ENCODE measurements at places on chromosomes 5 and 9.

- no peak for DNase-seq
Observed at GRCh38 chr5:142531977-142532780, 153.7 kb downstream of the FGF1 start.

GRCh38 chr9:89495824-89496560, 1.9 kb downstream of the SEMA4D start:
- no peak for DNase-seq

DNA sequence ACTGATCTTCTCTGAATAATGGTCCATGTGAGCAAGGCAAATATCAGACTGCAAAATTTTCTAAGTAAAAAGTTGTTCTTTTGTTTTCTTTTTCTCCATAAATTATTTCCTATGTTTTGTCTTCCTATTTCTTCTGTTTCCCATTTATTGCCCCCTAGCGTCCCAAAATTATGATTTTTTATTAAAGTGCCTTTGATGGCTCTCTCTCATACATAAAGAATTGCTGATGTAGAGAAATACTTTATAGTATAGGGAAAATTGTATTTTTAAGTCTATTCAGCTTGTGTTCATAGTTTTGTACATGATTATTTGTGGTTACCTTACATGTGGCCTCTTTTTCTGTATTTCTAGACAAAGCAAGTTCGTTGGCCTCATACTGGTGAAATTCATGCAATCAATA, 1031.2 kb downstream of the EFNA5 start:
- DNase-seq, result no peak

DNA sequence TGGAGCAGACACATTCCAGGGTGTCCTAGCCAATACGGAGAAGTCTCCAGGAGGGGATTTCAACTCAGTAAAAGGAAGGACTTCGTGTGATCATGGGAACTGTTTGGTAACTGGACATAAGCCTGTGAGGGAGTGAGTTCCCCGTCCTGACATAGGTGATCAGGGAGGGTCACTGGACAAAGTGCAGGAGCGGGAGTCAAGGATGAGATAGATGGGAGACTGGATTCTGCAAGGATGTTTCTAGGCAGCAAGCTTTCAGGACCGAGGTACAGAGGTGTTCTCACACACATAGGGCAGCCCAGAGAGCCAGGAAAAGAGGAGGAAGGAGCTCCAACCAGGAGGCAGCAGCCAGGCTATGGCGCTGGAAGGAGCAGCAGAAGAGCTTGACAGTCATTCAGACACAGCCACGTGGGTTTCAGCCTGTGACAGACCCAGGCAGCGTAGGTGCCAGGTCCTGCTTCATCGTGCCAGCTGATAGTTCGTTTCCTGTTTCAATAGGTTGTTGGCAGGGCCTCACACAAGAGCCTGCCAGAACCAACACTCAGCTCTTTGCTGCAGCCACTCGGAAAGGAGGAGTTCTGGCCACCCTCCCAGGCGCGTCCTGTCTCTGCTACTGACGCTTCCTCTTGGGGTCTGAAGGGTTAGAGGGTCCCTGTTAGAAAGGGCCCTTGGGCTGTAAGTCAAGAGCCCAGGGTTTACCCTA, 84.1 kb downstream of the AMBP start:
- DNase-seq, result peak; percentile 24

- DNase-seq, result no peak
Observed at GRCh38 chr9:102479191-102479590, 515.9 kb upstream of the CYLC2 start.

DNA sequence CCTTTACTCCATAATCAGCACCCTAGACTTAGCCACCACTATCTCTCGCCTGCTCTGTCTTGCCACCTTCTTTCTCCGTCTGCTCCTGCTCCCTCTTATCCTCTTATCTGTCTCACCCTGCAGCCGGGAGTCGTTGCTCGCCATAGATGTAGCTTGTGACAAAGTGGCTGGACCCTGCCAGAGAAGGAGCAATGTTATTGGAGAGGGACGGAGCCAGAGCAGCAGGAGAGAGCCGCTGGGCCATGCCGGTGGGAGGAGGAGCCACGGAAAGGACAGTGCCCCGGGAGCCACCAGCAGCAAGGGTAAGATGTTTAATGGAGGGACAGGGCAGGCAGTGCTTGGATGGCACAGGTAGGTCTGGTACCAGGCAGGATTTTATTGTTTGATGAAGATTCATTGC, 137.3 kb downstream of the SEC61B start:
- DNase-seq, result no peak

DNA sequence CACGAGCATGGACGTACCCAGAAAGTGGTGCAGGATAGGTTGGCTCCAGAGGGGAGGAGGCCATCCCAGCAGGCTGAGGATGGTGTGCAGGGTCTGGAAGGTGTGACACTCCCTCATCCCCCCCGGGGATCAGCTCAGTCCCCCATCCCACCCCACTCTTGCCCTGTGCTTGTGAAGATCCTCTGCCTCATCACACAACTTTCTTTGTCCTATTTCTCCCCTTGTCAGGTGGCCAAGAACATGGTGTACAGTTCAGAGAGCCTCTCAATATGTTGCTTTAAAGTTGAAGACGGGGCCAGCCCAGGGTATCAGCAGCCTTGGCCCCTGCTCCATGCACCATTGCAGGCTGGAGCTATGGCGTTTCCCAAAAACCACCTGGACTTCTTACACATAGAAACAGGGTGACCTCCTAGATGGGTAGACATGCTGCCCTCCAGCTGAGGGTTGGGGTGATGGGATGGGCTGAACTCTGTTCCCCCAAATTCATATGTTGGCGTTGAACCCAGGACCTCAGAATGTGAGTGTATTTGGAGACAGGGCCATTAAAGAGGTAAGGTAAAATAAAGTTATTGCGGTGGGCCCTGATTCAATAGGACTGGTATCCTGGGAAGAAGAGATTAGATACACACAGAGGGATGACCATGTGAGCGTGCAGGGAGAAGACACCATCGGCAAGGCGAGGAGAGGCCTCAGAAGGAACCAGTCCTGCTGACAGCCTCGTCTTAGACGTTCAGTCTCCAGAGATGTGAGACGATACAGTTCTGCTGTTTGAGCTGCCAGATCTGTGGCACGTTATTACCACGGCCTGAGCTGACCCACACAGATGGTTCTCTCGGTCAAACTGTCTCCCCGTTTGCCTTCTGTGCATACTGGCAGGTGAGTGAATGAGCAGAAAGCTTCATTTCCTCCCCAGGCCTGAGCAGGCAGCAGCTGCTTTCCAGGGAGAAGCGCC, 272.5 kb downstream of the GADD45G start:
- peak; percentile 1 for DNase-seq

DNA sequence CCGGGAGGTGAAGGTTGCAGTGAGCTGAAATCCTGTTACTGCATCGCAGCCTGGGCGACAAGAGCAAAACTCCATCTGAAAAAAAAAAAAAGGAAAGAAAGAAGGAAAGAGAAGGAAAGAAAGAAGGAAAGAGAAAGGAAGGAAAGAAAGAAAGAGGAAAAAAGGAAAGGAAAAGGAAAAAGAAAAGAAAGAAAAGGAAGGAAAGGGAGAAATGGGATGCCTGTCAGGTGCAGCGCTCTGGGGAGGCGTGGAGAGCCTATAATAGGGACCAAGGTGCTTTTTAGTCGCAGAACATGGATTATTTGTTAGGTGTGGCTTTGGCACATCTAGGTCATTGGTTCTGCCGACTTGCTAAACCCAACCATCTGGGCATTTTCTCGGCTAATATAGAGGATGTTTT, 17.9 kb downstream of the EXOSC2 start:
- no peak for DNase-seq

DNA sequence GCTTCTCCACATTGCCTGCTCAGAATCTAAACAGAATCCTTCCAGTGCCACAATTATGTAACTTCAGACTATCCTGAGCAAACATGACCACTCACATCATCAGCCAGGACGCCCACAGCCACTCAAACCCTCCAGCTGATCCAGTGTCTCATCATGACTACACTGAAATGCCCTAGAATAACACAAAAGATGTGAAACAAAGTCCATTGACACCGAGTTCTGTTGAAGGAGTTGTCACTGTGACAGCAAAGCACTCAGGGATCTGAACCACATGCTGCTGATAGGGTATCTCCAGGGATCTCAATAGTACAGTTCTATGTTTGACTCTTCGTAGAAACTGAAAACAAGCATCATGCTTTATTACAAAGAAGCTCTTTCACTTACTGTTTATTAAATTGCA, 150.2 kb downstream of the GABBR2 start:
- DNase-seq, result no peak

DNA sequence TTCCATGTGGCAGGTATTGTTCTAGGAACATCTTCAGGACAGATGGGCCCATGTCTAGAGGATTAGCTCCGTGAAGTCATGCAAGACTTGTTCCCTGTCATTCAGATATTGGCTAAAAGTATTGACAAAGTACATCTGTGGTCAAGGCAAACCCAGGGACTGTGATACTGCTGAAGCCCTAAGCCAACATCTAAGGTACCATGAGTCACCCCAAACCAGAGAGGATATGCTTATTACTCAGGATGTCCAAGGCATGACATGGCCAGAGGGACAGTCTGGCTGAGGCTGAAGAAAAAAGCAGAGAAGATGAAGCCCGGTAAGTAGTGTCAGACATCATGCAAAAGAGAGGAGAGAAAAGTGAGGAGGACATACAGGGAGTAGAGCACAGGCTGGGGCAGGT, 31.0 kb downstream of the HMHB1 start:
- DNase-seq, result no peak

DNA sequence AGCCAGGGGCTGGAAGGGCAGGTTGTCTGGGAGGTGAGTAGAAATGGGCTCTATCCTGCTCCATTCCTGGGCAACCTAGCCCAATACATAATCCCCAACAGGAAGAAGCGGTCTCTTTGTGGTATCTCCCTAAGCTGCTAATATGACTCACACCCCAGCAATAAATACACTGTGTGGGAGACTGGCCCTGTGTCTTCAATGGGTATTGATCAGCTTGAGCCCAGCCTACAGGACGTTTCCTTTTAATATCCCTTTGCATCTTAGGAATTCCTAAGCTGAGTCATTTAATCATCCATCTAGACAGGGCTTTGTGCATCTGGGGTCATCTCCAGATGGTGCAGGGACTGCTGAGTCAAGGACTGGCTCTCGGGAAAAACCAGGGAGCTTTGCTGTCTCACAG, 207.0 kb upstream of the PANK3 start:
- no peak for DNase-seq

- DNase-seq, result no peak
Observed at GRCh38 chr5:147075187-147075586, 159.6 kb upstream of the STK32A start.

DNA sequence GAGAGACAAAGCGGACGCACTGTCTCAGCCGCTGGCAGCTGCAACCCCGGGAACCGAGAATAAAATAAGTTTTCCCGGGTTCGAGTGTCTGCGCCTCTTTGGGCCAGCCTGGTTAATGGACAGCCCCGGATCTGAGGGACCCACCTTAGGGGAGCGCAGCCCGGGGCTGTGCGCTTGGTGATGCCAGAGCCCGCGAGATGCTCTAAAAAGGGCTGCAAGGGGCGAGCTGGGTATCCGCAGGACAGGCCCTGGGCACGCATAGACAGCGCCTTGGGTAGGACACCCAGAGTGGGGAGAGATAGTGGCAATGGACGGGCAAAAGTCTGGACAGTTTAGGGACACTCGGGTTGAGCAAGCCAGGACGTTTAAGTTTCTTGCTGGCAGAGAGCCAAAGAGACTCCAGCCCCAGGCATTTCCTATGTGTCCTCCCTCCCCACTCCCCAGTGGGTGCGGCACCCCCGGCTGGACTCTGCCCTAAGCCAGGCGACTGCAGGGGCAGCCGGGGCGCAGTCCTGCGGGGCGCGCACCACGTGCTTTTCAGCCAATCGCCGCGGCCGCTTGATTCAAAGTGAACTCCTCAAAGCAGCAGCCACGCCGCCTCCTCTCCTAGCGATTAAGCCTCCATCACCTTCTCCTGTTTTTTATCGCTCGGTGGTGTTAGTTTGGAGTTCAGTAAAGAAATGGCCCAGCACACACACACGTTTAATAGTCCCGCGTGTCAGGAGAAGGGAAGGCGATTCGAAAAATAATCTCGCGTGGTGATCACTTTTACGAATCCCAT, 616 bp upstream of the ENC1 start:
- peak; percentile 51 for DNase-seq

GRCh38 chr5:88877826-88878225, 5.2 kb downstream of the MEF2C start:
- DNase-seq, result no peak

GRCh38 chr9:83011611-83012010, 51.3 kb downstream of the RASEF start:
- DNase-seq, result no peak

DNA sequence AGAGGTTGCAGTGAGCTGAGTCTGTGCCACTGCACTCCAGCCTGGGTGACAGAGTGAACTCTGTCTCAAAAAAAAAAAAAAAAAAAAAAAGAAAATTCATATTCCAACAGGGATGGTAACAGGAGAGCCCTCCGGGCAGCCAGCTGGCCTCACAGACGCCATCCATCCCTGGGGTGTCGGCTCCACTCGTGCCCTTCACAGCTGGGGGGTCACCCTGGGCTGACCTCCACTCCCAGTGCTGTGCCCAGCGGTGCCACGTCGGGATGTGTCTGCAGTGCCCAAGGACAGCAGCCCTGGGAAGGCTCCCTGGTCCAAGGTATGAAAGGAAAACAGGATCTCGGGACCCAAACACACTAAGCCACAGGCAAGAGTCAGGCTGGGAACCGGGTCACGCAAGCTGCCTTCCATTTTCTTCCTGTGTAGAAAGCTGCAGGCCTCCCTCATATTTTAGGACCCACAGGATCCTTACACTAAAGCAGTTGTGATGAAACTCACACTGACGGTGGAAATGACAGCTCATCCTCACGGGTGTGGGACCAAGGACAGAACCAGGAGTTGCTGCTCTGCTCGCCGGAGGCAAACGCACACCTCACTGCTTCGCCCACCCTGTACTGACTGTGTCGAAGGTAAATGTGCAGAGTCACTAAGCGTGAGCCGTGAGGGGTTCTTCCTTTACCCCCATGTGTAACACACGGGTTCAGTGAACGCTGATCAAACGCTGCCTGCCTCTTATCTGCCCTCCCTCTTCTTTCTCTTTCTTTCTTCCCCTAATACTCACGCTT, 5.3 kb downstream of the SLC12A7 start:
- DNase-seq, result no peak

- DNase-seq, result no peak
Observed at GRCh38 chr5:149060325-149060724, 2.5 kb downstream of the SH3TC2 start.

GRCh38 chr5:11522796-11523195, 381.4 kb downstream of the CTNND2 start:
- DNase-seq, result no peak

DNA sequence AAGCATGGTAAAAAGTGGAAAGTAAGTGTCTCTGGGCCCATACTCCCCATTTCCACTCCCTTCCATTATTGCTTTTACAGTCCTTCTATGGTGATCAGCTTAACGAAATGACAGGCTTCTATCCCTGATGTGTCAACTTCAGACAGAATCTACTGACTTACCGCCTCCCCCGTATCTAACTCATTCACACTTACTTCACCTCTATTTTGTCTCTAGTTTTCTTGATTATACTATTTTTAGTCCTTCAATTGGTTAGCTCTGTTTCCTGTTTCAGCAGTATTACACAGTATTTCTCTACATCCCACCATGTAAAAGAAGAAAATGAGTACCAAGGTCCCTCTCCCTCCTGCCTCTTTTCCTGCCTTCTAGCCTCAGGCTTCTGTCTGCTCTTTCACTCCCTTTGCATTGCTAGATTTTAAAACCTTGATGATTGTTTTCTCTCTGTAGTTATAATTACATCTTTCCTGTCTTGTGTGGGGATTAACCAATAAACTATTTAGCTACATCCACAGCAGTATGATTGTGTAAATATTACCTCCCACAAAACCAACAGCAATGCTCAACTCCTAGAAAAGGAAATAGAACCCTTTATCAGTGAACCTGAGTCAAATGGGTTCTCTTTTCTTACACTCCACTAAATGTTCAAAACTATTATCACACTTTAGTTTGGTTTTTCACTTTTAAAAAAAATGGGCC, 53.4 kb downstream of the GNAQ start:
- DNase-seq, result no peak
